ENCODE measurements at places on chromosomes 7 and 10.

DNA sequence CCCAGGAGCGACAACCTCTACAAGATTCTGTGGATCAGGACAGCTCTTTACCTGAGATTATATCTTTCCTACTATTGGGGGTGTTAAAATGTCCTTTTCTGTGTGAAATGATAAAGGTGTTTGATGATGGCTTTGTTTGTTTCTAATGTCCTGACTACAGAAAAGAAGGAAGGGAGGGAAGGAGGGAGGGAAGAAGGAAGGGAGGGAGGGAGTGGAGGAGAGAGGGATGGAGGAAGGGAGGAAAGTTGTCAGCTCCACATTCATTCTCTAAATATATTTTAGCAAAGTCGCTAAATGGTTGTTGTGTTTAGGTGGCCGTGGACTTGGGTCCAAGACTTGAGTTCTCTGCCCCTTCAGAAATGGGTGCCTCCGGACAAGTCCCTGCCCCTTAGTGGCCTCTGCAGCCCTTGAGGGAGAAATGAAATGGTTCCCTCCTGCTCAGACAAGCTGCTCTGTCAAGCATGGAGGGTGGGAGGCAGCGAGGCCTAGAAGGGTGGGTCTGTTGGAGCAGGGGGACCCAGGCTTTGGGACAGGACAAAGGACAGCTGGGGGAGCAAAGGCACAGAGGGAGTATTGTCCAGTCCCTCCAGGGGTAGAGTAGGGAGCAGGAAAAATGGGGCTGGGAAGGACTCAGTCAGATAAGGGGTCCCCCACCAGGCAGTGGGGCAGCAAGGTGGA, 4.4 kb downstream of the RGS10 start:
- no peak for DNase-seq

- no peak for DNase-seq
These were observed 7.4 kb downstream of the TSPAN14 start for GRCh38 chr10:80461208-80462183.

- DNase-seq, result peak; percentile 66
These were observed 32.2 kb downstream of the DNAJB12 start for GRCh38 chr10:72322280-72323058.

DNA sequence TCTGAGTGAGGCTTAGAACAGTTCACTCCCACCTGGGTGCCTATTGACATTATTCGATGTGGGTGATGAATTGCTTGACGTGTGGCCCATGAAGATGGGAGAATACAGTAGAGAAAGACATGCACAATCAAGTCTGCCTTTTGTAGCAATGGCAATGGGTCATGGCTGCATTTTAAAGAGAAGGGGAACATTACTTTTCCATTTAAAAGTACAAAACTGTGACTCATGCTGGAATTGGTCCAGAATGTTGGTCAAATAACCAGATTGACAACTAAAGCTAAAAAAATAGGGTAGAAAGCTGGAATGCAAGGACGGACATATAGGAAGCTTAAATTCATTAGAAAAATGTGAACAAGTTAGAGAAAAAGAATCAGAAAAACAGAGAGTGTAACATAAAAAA, 104.1 kb upstream of the SLC25A13 start:
- DNase-seq, result no peak

- no peak for DNase-seq
These were observed 91.5 kb downstream of the DIP2C start for GRCh38 chr10:597976-598375.

- no peak for DNase-seq
These were observed 98.1 kb downstream of the C10orf105 start for GRCh38 chr10:71621231-71622153.

DNA sequence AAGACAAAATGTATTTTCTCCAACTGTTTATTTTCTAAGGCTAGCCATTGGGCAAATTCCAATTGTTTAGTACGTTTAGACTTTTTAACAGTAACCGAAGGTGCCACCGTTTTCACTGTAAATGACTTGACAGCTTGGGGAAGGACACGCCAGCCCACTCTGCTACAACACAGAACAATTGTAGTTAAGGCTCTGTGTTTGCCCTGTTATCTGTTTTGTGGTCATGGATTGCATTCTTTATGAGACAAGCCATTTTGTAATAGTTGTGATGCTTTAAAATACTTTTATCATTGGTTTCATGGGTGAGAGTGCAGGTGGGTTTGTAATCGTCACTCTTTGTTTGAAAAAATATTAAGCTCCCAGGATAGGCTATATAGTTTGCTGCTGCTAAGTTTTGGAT, 6.6 kb upstream of the PITRM1 start:
- no peak for DNase-seq

DNA sequence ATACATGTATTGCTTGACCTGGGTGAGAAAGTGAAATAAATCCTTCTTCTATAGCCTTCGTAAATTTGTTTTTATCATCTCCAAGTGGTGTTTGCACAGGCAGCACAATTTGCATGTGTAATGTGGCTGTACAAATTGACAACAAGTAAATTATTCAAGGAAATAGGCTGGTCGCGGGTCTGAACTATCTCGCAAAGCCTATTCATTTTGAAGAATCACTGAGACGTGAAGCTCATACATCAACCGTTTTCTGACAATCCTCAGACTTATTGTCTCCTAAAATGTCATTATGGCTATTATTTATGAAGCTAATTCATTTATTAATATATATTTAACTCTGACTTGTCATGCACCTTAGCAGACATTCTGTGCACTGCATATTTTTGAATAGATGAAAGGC, 16.2 kb upstream of the FAM204A start:
- no peak for DNase-seq

- no peak for DNase-seq
These were observed 6.3 kb downstream of the RAPGEF5 start for GRCh38 chr7:22350466-22351328.

GRCh38 chr7:2717293-2718261, 29.6 kb downstream of the AMZ1 start:
- DNase-seq, result no peak

DNA sequence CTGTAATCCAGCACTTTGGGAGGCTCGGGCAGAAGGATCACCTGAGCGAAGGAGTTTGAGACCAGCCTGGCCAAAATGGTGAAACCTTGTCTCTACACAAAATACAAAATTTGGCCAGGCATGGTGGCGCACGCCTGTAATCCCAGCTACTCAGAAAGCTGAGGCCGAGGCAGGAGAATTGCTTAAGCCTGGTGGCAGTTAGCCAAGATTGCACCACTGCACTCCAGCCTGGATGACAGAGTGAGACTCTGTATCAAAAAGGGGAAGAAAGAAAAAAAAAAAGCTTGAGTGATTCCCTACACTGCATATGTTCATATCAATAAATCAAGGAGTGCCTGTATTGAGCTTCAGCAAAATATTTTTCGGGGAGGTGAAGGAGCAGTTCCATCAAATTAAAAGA, 45.8 kb upstream of the SRRM3 start:
- DNase-seq, result no peak

DNA sequence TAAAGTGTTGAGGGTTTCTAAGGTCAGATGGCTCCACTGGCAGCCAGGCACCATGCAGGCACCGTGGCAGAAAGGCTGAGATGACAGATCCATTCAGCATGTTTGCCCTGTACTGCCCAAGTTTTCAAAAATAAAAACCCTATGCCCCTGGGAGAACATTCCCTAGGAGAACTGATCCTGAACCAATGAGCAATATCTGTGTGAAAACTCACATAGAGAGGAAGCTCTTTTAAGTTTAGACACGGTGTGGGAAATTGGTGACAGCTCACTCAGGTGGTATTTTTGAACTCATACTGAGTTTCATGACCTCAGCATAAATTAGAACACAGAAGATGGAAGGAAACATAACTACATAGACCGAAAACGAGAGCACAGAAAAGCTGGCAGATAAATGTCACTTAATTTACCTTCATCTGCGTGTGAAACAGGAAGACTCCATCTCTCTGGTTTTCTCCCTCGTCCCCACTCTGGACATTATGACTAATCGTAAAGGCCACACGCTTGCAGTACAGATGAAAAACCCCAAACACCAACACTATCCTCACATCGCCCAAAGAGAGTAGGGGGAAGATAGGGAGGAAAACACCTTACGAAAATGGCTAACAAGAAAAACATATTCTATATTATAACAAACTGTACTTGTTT, 127.8 kb downstream of the ICA1 start:
- peak; percentile 36 for DNase-seq

- no peak for DNase-seq
These were observed 28.2 kb upstream of the GOLGA7B start for GRCh38 chr10:97821308-97822038.

DNA sequence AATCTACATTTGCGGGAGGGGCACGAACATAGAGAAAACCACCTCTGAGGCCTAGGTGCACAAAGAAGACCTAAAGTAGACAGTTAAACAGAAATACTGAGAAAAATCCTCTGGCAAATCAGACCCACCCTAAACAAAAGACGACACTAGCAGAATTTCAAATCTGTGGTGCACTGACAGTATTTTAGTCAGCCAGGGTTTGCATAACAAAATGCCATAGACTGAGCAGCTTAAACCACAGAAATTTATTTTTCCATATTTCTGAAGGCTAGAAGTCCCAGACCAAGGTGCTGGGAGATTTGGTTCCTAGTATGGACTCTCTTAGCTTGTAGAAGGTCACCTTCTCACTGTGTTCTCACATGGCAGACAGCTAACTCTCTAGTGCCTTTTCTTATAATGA, 26.3 kb downstream of the IPMK start:
- no peak for DNase-seq

DNA sequence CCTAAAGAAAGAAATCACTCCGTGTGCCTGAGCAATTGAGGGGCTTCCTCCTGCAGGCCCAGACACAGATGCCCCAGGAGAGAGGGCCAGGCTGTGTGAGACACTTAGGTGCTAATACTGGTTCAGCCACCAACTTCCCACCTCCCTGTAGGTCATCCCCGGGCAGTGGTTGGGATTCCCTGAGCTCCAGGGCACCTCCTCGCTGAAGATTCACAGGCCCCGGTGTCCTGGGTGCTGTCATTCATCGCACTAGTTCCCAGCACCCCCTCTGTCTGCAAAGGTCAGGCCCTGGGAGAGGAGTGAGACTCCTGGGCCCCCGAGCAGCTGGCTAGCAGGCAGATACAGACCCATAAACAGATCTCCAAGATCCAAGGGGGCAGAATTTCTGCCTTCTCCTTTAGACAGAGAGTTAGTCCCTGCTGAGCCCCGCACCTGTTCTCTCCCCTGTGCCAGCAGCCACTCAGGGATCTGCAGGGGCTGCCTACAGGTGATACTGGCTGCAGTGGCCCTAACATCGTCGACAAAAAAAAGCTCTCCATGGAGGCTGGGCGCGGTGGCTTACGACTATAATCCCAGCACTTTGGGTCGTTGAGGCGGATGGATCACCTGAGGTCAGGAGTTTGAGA, 38.2 kb upstream of the GTF2I start:
- no peak for DNase-seq

DNA sequence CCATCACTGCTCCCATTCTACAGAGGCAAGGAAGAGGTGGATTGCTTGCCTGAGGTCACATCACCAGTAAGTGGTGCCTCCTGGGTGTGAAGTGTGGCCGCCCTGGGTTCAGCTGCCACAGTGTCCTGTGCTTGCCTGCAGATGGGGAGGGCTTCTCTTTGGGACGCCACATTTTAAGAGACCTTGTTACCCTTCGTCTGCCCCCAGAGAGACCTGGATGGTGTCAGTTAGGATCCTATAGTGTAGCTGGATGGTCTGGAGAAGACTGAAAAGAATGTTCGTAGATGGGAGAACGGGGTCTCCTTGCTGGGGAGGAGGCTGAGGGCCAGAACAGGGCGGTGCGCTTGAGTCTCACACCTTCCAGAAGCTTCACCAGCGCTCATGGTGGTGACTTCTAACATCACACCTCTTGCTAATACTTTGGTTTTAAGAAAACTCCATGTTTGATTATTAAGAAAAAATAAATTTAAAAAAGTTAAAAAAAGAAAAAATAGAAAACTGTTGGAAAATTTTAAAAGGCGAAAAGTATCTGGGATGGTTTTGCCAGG, 2.3 kb downstream of the DOCK1 start:
- no peak for DNase-seq

- no peak for DNase-seq
These were observed 842 bp upstream of the JAKMIP3 start for GRCh38 chr10:132064771-132065437.

GRCh38 chr10:132614431-132615340, 77.1 kb downstream of the INPP5A start:
- no peak for DNase-seq

- DNase-seq, result no peak
These were observed 50.5 kb upstream of the COL13A1 start for GRCh38 chr10:69751214-69751613.

DNA sequence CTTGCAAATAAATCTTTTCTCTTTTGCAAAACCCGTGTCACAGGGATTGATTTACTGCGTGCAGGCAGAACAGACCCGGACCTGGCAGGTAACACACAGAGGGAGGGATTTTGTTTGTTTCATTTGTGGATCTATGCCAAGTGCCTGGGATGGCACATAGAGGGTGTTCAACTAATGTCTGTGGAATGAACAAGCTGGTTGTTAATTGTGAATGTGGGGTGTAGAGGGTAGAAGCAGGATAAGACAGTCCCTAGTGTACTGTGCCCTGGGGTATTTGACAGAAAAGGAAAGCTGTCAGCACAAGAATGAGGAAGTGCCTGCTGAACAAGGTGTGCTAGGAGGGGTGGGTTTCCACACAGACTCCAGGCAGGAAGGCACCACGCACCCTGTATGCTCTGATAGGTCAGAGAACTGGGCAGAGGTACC, 331.8 kb downstream of the CALN1 start:
- no peak for DNase-seq

GRCh38 chr10:88493691-88494483, 89.2 kb downstream of the RNLS start:
- DNase-seq, result no peak

DNA sequence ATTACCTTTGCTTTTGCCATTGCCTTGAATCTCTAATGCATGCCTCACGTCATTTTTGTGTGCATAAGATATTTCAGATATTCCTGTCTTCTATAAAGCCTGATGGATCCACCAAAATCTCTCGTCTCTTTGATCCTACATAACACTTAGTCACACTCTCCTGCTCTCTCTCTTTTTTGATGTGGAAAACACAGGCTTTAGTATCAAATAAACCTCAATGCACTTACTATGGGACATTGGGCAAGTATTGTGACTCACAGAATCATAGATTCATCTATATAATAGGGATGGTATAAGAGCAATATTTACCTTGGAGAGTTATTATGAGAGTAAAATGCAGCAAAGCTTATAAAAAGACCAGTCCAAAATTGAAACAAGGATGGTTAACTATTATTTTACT, 39.1 kb downstream of the DKK1 start:
- DNase-seq, result no peak

- DNase-seq, result peak; percentile 10
These were observed 3.4 kb downstream of the DNMBP start for GRCh38 chr10:100006243-100006886.

DNA sequence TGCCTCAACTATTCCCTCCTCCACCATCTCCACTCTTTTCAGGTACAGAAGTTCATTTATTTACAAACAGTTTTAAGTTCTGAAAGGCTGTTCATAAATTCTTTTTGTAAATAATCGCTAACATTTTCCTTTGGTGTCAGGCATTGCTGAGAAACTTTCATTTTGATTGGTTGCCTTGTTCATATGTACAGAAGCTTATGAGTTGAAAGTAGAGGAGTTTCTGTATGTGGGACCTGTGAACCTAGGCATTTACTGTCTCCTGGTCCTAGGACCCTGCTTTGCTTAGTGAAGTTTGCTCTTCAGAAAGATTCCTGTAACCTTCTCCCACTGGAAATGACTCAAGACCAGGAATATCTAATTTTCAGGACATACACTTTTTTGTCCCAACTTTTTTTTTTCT, 30.4 kb downstream of the CCSER2 start:
- DNase-seq, result no peak

Data from stimulated activated naive CD8-positive, alpha-beta T cell treated with anti-CD3 and anti-CD28 coated beads, Interleukin-15, Interleukin-2, amounts not matched to agents 100 U/mL and 50 U/mL, for 24 hours (primary cell).